ENCODE measurements at places on chromosomes 13 and 19.

GRCh38 chr19:42289556-42290041, 12.3 kb upstream of the PRR19 start:
- peak; percentile 23 for DNase-seq

GRCh38 chr13:107835339-107836018, 379.9 kb downstream of the LIG4 start:
- DNase-seq, result no peak

DNA sequence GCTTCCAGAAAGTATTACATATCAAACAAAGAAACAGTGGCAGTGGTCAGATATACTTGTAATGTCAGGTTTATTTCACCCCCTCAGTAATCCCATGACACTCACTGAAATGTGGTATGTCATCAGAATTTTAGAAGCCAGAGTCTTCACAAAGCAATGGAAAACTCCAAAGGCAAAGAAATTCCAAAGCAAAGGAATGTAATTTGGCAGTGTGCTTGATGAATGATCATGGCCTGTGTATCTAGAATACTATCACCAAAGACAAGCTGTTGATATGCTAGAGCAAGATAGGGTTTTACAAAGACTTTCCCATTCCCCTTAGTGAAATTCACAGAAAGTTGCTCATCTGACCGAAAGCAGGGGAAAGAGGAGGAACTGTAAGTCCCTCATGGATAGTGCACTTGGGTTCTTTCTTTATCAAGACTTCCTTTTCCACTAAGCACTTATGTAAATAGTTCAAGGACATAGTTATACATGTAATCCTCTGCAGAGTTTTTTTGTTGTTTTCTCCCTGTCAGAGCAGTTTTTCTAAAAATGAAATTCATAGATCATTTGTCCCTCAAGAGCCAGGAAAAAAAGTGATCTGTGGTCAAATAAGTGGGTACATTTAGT, 243.4 kb downstream of the NHLRC3 start:
- DNase-seq, result no peak

DNA sequence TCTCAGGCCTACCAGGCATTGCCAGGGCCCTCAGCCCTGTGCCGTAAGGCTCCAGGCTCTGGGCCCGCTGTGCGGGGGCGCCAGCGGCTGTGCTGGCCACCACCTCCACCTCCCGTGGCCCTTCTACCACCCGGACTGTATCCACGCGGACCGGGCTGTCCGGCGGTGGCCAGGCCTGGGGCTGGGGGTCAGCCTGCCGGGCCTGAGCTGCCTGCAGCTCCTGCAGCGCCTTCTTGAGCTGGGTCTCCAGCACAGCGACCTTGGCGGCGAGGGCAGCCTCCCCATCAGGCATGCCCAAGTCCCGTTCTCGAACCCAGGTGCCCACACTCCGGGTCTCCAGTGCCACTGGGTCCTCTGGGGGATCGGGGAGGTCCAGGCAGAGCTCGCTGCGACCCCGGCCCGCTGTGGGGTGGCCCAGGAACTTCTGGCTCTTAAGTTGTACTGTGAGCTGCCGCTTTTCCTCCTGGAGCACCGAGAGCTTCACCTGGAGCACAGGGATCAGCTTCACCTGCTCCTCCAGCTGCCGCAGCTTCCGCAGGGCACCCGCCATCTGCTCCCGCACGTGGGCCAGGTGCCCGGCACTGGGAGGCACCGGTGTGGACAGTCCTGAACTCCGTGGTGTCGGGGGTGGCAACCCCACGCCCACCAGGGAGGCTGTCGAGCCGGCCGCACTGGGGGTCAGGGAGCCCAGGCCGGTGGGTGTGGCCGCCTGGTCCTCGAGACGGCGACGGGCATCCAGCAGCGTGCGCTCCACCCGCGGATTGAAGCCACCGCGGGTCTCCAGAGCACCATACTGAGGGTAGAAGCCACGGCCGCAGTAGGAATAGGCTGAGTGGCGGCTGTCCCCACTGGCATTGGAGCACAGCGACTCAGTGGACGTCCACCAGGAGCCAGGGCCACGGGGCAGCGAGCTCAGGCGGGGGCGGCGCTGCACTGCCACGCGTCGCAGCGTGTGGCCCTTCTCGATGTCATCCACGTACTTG, 4.1 kb downstream of the KANK2 start:
- DNase-seq, result no peak

DNA sequence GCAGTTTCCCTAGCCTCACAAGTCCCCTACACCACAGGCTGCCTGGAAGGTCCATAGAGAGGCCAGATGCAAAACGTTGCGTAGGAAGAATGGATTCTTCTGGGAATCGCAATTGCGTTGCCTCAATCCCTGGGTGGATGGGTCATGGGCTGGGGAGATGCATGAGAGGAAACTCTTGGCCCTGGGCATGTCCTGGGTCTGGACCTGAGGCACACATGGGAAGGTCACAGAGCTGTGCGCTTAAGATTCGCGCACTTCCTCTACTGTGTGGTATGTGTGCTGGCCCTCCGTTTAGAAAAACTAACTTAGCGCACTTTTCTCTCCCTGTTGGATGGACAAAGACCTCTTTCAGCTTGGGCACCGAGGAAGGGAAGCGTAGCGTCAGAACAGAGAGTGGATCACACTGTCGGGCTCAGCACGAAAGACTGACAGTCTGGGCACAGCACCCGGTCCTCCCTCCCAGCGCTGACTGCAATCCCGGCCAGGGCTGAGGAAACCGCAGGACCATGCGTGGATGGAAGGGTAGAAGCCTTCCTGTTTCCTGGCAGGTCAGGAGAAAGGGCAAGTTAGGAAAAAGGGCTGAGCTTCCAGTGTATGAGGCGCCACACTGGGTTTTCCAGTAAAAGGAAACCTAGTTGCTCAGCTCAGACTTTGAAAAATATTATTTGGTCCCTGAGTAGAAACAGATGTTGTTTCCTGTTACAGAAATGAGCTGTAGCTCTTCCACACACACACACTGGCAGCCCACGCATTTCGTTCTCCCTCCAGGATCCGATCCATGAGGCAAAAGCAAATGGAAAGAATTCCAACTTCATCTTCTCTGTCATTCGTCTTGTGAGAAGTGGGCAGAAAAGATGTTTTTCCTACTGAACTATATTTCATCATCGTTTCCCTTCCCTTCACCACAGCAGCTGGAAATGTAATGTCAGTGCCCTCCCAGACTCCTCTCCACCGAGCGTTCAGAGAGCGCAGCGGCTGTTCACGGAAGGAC, 86.0 kb downstream of the ING1 start:
- no peak for DNase-seq

- DNase-seq, result no peak
Observed at GRCh38 chr19:15673176-15673654, 328 bp downstream of the CYP4F12 start.

DNA sequence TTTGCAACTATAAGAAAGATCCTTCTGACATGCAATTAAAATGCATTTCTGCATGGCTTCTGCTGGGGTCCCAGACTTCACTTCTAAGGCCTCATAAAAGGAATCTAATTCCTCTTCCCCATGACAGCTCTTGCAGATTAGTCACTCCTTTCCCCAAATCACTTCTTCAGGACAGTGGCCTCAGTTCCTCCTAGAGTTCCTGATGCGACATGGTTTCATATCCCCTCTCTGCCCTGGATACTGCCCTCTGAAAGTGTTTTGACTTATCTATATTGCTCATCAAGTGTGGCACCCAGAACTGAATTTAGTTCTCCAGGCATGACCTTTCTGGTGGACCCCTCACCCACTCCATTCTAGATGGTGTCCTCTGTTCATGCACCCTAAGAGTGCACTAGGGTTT, 238.1 kb downstream of the FOXO1 start:
- no peak for DNase-seq

DNA sequence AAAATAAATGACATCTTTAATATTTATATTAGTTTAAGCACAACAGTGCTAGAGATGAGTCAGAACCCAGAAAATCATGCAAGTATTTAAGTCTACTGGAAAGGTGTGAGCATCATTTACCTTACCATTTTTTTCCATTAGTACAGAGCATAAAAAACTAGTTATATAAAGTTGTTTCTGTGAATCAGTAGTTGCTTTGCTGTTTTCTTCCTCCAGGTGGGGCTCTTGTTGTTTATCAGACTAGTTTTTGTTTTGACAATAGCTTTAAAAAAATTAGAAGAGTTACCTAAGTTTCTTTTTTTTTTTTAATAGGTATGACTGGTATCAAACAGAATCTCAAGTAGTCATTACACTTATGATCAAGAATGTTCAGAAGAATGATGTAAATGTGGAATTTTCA, 12.7 kb downstream of the SUGT1 start:
- no peak for DNase-seq

GRCh38 chr19:1245494-1246264, 2.7 kb upstream of the MIDN start:
- no peak for DNase-seq

GRCh38 chr19:4371247-4372164, 28.1 kb downstream of the MPND start:
- no peak for DNase-seq

- no peak for DNase-seq
Observed at GRCh38 chr19:14868497-14868896, 17.4 kb downstream of the OR7A17 start.

DNA sequence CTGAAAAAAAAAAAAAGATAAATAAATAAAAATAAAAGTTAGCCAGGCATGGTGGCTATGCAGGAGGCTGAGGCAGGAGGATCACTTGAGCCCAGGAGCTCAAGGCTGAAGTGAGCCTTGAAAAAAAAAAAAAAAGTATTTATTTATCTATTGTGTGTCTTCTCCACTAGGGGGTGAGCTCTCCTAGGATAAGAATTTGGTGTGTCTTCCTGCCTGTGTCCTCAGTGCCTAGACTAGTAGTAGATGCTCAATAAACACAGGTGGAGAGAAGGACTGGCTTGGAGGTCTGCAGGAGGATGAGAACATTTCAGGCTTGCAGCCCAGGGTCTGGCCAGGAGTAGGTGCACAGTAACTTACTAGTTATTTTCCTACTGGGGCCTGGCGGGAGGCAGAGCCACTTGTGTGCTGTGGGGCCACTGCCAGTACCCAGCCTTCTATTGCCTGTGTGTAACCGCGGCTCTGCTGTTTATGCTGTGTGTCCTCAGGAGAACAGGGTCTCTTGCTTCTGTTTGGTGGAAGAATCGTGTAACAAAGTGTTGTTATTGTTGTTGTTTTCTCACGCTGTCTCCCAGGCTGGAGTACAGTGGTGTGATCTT, 5.4 kb downstream of the LMTK3 start:
- DNase-seq, result no peak

DNA sequence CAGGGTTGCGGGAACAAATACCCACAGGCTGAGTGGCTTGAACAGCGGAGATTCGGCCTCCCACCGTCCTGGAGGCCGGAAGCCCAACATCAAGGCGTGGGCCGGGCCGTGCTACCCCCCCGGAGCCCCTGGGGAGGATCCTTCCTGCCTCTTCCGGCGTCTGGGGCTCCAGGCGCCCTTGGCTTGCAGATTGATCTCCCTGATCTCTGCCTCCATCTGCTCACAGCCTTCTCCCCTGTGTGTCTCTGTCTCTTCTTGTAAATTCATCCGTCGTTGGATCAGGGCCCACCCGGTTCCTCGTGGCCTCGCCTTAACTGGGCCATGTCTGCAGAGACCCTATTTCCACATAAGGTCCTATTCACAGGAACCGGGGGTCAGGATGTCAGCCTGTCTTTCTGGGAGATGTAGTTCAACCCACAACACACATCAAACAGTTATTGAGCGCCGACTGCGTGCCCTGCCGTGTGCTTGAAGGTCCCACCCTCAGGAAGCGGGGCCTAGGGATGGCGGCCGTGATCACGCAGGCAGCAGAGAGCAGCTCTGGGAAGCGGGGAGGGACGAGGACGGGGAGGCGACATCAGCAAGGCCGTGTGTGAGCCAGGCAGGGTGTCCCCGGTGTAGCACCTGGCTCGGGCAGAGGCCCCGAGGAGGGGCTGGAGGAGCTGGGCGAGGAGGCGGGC, 21.3 kb downstream of the HCN2 start:
- peak; percentile 52 for DNase-seq

DNA sequence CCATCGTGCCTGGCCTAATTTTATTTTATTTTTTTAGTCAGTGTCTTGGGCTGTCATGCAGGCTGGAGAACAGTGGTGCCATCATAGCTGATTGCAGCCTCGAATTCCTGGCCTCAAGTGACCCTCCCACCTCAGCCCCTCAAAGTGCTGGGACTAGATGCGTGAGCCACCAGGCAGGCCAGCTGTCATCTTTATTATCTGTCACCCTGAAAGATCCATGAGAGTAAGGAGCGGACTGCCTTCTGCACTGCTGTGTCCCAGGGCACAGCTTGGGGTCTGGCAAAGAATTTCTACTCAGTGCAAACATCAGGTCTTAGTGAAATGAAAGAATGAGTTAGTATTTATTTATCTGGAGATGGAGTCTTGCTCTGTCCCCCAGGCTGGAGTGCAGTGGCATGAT, 9.5 kb upstream of the TLE5 start:
- no peak for DNase-seq

DNA sequence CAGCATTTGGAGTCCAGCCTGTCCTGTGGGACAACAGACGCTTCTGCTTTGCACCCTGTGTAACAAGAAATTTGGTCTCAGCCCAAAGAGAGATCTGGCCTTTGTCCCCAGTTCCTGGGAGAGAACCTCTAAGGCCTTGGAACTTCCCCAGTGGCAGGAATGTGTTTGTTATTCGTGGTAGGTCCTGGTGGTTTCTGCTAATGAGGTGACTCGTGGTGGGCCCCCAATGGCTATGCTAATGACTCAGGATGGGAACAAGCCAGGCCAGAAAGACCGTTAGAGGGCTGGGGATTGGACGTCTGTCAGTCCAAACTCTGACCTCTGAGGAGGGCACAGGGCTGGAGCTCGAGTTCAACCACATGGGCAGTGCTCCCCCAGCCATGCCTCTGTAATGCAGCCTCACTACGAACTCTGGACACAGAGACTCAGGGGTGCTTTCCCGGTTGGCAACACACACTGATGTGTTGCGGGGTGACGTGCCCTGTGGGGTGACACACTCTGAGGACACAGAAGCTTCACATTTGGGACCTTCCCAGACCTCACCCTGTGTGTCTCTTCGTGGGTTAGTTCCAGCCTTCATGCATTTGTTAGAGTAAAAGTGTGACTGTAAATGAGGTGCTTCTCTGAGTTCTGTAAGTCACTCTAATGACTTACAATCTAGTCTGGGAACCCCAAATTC, 38.9 kb downstream of the TEX29 start:
- DNase-seq, result no peak

- no peak for DNase-seq
Observed at GRCh38 chr13:90591260-90591926, 756.1 kb upstream of the MIR17HG start.

DNA sequence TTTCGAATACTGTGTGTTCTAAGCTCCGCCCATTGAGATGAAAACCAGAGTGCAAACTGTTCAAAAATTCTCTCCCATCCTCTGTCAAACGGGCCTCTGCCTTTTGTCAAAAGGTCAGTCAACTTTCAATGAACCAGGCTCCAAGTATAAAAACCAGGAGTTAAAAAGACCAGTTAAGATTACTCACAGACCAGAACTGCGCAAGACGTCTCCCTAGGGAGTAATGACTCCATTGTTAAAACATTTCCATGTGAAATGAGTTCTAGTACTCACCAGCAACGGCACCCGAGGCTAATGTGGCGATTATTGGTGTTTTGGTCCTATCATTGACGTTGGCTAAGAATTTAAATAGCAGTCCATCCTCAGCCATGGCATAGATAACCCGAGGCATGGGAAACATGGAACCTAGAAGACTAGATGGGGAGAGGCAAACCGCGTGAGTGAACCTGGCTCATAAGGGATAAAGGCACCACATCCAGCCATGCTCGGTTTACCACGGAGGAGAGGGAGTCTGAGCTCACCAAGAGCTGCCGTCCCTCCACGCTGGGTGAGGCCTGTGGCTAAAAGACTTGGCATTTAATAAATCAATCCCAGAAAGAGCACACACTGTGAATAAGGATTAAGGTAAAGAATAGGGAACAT, 73.3 kb downstream of the SLC7A1 start:
- no peak for DNase-seq

- no peak for DNase-seq
Observed at GRCh38 chr13:112346899-112347229, 29.3 kb upstream of the SPACA7 start.

- no peak for DNase-seq
Observed at GRCh38 chr19:40411958-40412499, 1.1 kb downstream of the PRX start.

Data from CD4-positive, alpha-beta T cell (primary cell).